Activated T-cell treated with anti-CD3 and anti-CD28 coated beads for 48 hours (primary cell): ENCODE measurements at places on chromosomes 6 and 20.
A peak's percentile ranks its signal among the peaks of the same experiment; 100 is the strongest.

DNA sequence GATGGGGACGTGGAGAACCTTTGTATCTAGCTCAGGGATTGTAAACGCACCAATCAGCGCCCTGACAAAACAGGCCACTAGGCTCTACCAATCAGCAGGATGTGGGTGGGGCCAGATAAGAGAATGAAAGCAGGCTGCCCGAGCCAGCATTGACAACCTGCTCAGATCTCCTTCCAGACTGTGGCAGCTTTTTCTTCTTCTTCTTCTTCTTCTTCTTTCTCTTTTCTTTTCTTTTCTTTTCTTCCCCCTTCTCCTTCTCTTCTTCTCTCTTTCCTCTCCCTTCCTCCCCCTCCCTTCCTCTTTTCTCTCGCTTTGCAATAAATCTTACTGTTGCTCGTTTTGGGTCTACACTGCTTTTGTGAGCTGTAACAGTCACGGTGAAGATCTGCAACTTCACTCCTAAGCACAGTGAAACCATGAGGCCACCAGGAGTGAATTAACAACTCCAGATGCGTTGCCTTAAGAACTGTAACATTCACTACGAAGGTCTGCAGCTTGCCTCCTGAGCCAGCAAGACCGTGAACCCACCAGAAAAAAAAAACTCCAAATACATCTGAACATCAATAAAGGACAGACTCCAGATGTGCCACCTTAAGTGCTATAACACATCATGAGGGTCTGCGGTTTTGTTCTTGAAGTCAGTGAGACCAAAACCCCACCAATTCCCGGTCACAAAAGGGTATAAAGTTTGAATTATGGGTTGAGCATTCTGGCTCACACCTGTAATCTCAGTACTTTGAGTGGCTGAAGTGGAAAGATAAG is 19.6 kb upstream of the SERPINB1 start:
- DNase-seq, result no peak

- DNase-seq, result no peak
These were observed 20.0 kb downstream of the PHF20 start for GRCh38 chr20:35791821-35792220.

GRCh38 chr6:3566812-3567211 is 110.0 kb upstream of the SLC22A23 start:
- DNase-seq, result no peak

- no peak for DNase-seq
These were observed 320.5 kb downstream of the MMUT start for GRCh38 chr6:49142421-49143151.

DNA sequence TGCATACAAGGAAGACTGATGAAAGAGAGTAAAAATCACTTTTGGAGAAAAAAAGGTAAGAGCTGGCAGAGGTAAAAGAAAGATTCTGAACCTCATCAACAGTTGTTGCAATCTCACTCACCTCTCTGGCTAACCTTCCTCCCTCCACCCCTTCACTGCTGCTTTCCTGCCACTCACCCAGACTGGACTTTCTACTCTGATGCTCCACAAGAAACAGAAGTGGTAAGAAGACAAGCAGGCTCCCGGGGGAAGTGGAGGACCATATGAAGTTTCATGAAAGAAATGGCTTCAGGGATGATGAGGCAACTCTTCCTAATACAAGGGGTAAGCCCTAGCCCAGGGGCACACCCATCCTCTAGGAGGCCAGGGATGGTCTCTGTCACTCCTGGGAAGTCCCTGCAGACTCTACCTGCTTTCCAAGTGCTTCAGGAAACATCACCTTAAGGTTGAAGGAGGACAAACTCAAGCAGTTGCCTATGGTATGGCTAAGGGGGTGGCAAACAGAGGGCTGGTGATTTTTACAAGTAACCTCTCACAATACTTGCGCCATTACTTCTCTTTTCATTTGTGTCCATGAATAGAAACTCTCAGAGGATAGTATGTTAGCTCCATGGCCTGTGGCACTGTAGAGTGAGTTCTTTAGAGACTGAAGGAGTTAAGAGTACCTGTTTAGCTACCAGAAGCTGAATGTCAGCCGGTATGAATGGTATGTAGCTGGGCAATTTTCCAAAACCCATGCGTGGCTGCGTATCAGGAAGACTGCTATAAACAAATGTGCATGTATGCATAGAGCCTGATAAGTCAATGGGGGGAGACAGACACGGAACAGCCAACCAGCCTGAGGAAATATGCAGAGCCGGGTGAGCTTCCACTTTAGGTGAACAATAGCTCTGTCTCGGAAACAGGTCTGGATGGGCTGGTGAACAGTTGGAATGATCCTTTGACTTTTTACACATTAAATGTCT is 112.0 kb downstream of the BACH2 start:
- no peak for DNase-seq

GRCh38 chr20:51021067-51022025 is 1.6 kb downstream of the KCNG1 start:
- no peak for DNase-seq

DNA sequence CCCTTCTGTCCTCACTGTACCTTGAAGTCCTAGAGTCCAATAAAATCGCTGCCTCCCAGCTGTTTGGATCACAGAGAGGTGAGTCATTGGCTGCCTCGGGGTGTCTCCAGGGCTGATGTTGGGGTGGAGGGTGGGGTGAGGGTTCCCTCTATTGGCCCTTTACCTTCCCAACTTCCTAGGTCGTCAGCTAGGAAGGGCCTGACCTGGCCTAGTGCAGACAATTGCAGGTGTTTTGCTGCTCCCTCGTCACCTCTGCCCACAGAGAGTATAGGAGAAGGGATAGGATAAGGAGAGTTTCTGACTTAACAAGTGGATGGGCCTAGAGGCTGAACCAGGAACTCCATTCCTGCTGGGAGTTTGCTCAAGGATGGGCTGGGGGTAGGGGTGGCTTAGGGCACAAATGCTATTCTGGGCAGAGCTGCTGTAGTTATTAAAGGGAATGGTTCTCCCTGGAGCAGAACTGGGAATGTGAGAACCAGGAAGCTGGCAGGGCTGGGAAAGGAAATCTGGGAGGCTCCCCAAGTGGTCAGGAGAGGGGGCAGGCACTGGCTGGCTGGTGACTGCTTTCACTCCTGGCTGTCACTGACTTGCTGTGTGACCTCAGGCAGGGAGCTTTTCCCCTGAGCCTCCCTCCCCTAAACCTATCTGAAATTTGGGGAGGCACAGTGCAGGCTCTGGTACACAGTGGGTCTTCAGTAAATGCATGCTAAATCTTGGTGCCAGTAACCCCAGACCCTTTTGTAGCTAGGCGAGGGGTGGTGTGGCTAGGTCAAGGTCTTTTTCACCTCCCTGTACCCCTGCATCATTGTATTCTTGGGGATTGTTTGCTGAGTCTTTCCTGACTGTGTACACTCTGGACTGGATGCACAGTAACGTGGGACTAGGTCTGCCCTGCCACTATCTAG is 1.5 kb downstream of the TP53INP2 start:
- no peak for DNase-seq

DNA sequence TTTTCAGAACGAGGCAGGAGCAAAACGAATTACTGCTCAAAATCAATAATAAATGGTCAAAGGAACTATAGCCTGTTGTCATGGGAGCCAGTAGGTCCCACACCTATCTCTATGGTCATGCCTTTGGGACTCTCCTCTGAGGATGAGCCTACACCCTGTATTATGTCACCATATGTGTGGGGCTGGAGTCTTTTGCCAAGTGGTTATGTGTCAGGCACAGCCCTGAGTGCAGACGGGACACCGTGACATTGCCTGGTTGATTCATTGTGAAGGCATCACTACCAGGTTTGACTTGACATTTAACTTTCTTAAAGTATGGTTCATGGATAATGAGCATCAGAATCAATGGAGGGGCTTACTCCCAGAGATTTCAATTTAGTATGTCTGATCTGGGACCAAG is 23.6 kb downstream of the BMP6 start:
- no peak for DNase-seq

GRCh38 chr6:47520282-47520681 is 42.7 kb downstream of the CD2AP start:
- no peak for DNase-seq

GRCh38 chr6:92147246-92147645 is 1272.1 kb downstream of the EPHA7 start:
- no peak for DNase-seq

GRCh38 chr20:54726687-54727300 is 251.4 kb downstream of the DOK5 start:
- DNase-seq, result no peak

GRCh38 chr6:53058388-53059195 is 6.6 kb upstream of the FBXO9 start:
- DNase-seq, result no peak

DNA sequence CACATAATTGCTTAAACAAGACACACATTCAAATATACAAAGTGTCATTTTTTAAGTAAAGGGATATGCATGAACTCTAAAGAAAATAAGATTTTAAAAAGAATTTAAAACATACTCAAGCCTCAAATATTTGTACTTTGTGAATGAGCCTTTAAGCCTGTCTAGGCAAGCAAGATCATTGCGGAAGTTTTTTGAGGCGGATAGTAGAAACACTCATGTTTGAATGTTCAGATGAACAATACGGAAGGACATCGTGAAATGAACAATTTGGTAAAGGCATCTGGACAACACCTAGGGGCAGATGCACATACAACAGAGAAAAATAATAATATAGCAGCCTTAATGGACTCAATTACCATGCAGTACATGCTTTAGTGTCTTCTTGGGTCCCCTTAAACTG is 928.9 kb downstream of the TFAP2A start:
- no peak for DNase-seq

DNA sequence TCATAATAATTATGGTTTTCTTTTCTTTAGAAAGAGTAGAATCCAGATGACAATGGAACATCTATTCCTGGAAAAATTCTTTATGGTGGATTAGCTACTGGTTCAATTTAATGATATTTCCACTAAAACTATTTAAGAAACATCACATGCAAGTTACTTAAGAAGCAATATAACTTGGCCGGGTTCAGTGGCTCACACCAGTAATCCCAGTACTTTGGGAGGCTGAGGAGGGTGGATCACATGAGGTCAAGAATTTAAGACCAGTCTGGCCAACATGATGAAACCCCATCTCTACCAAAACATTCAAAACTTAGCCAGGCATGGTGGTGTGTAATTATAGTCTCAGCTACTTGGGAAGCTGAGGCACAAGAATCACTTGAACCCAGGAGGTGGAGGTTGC is 65.9 kb upstream of the SMLR1 start:
- no peak for DNase-seq

GRCh38 chr20:20734475-20734948 is 22.1 kb upstream of the RALGAPA2 start:
- no peak for DNase-seq

- no peak for DNase-seq
These were observed 27.9 kb downstream of the CDYL start for GRCh38 chr6:4804095-4804494.

DNA sequence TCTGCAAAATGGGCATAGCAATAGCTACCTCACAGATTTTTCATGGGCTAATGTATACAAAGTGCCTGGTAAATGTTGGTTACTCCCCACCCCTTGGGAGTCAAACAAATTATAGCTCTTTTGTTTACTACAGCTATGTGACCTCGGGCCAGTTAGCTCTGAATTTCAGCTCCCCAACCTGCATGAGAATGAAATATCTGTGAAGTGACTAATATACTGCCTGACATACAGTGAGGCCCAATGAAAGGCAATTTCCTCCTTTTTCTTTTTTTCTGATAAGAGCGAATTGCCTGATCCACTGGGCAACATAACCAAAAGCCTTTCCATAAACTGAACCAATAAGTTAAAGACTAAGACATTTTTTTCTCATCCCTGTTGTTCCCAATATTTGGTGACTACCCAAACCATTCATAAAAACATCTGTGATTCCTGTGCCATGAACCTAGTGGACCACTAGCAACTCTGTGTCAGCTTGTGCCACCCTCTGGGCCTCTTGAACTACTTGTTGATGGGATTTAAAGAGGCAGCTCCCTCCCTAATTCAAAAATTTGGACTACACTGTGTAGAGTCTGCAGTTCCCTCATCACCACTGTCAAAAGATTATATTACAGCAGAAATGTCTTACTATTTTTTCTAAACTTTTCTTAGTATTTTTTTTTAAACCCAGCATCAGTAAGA is 91.9 kb upstream of the TMEM30A start:
- no peak for DNase-seq

DNA sequence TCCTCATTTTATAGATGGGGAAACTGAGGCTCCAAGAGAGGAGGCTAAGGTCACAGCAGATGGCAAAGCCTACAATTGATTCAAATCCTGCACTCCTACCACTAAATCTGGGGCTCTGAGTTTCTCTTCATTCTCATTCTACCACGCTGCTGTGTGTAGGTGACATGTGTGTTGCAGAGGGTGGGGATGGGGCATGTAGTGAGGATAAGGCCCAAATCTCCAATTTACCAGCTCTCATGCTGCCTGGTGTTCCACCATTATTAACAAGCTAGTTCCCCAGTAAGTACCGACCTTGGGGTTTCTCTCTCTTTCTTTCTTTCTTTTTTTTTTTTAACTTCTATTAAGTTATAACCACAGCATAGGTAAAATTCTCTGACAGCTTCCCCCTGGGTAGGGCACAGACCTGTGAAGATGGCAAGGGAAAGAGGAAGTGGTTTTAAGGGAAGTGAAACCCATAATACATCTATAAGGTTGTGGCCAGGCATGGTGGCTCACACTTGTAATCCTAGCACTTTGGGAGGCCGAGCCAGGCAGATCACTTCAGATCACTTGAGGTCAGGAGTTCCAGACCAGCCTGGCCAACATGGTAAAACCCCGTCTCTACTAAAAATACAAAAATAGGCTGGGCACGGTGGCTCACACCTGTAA is 13.0 kb upstream of the MATN4 start:
- no peak for DNase-seq

DNA sequence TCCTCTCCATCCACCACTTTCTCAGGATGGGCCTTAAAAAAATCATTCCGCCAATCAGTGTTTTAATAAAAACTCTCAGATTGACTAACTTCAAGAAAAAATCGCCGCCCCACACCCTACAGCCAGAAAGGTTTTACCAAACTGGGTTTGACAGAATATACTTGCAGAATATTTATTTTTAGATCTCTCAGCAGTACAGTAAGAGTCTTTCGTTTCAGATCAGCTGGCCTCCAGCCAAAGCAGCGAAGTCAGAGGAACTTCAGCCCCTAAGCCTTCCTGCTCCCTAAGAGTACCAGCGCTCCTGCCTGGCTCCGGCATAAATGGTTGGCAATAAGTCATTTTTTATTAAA is 24.7 kb downstream of the TBC1D7 start:
- DNase-seq, result peak; percentile 8
